Left lung (tissue), 14 donors: ENCODE measurements at places on chromosomes 12 and 14.

GRCh38 chr12:54933376-54933775 is 51.2 kb downstream of the TESPA1 start:
- DNase-seq: no peak

- DNase-seq: no peak
Observed at GRCh38 chr14:69676723-69677122, 65.3 kb downstream of the SUSD6 start.

DNA sequence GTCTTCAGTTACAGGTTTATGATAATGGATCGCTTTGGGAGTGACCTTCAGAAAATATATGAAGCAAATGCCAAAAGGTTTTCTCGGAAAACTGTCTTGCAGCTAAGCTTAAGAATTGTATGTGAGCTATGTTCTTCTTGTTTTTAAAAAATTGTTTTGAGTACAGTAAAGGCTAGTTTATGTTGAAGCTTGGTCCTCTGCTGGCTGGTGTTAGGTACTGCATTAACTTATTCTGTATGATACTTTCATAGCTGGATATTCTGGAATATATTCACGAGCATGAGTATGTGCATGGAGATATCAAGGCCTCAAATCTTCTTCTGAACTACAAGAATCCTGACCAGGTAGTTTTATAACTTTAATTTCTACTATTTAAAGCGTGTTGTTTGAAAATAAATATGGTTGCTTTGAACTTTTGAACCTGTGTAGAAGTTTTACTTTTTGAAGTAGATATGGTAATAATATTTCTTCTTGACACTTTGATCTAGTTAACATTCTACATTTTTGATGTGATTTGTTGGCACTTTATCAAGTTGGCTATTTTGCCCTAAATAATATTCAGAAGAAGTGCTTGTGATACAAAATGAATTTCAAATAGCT is 55.7 kb downstream of the VRK1 start:
- no peak for DNase-seq

- peak; percentile 7 for DNase-seq
Observed at GRCh38 chr14:79325071-79325470, 886.2 kb downstream of the DIO2 start.

GRCh38 chr14:90624227-90624626 is 192.0 kb downstream of the TTC7B start:
- DNase-seq: no peak

GRCh38 chr12:74539765-74540526 is 2.3 kb downstream of the ATXN7L3B start:
- no peak for DNase-seq

DNA sequence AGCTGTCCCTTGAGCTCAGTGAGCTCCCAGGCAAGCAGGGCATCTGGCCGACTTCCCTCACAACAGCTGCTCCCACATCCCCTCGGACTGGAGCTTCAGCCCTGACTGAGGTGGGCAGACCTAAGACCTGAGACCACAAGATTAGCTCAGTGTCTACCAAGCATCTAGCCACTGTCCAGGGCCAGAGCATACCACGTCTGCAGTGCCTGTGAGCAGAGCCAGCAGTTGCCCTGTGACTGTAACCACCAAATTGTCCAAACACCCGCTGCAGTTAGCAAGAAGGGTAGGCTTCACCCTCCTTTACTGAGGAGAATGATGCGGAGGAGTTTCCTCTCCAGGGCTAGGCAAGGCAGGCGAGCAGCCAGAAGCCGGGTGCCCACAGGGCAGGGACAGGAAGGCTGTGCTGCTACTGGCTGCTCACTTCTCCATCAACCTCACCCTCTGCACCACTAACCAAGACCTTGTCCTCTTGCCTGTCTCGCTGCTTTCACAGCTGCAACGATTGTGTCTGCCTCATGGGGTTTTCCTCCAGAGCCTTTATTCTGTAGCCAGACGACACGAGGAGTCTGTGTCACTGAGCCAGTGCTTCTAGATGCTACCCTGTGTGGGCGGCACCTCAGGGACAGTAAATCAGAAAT is 53.9 kb downstream of the ANAPC7 start:
- no peak for DNase-seq

- DNase-seq: no peak
Observed at GRCh38 chr14:76775695-76776427, 14.6 kb downstream of the VASH1 start.

DNA sequence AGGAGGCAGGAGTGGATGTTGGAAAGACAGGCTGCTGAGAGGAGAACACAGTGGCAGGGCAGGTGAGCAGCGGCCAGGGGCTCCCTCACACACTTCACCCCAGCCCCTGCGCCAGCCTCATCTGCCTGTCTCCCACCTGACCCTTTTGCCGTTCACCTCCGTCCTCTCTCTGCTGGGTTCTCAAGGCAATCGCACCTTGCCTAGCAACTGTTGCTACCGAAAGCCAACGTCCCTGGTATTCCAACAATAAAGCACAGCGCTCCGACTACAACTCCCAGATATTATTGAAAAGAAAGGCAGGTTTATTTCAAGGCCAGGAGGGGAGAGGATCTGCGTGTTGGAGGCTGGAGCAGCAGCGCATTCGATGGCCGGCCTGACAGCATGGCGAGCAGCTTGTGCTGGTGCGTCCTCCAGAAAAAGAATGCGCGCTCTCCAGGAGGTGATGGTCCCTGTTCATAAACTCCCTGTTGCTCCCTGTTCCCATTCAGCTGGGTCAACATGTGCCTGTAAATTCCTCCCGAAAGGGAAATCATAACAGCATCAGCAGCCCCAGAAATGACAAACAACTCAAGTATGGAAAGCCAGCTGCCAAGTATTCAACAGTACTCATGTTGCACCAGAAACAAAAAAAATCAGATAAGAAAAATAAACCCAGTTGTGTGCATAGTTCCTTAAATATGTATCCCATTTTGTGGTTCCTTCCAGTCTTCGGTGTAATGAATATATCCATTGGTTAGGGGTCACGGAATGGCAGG is 153.0 kb upstream of the DIO3 start:
- peak; percentile 59 for DNase-seq

DNA sequence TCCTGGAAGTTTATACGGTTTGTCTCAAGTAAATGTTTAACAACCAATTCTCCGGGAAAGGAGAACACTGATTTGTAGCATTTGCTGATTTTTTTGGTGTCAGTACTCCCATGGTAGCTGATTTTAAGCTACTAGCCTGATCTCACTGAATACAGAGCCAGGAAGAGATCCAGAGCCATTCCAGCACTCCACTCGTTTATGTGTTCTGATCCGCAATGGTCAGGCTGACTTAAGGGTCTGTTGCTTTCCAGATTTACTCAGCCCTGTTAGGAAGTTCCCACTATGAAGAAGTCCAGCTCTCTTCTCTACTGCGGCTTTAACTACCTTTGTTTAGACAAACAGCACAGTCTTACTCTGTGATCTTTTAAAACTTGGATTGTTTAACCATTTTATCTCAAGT is 38.0 kb upstream of the NID2 start:
- DNase-seq: no peak

DNA sequence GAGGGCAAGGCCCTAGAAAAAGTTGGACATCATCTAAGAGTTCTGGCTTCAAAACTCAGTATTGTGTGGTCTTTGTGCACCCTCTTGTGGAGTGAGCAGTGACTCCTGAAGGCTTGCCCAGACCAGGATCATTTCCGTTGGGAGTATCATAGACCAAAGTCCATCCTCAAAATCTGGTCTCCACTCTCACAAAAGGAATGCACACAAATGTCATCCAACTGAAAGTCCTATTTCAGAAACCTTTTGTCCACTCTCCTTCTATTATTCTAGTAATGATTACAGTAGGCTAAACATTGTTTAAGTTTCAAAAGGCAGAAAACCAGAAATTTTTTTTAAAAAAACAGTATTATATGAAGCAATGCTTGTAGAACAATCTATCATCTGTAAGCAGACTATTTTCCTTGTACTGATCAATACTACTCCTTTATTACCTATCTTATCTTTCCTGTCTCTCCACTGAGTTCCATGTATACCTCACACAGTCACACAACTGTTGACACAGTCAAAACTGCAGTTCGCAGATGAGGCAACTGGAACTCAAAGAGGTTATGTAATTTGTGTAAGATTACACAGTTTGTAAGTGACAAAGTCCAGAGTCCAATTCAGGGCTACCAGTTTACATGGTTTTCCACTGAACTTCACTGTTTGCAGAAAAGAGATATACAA is 41.4 kb downstream of the COX16 start:
- DNase-seq: peak; percentile 53

DNA sequence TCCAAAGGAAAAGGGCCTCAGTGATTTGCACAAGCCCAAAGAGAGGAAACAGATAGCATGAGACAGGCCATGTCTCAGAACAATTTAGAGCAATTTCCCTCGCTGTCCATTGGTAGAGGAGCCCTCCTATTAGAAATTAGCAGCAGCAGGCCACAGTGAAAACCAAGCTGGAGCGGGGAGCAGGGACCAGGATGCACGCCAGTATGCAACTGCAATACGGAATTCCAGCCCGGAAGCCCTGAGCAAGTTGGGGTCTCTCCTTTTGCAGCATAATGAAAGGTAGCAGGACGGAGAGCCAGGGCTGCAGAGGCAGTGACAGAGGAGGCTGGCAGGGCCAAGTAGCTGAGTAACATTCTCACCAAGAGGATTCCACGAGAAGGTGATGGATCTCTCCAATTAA is 84.9 kb upstream of the CLMN start:
- no peak for DNase-seq

GRCh38 chr14:79161571-79161970 is 991.4 kb downstream of the NRXN3 start:
- peak; percentile 49 for DNase-seq

DNA sequence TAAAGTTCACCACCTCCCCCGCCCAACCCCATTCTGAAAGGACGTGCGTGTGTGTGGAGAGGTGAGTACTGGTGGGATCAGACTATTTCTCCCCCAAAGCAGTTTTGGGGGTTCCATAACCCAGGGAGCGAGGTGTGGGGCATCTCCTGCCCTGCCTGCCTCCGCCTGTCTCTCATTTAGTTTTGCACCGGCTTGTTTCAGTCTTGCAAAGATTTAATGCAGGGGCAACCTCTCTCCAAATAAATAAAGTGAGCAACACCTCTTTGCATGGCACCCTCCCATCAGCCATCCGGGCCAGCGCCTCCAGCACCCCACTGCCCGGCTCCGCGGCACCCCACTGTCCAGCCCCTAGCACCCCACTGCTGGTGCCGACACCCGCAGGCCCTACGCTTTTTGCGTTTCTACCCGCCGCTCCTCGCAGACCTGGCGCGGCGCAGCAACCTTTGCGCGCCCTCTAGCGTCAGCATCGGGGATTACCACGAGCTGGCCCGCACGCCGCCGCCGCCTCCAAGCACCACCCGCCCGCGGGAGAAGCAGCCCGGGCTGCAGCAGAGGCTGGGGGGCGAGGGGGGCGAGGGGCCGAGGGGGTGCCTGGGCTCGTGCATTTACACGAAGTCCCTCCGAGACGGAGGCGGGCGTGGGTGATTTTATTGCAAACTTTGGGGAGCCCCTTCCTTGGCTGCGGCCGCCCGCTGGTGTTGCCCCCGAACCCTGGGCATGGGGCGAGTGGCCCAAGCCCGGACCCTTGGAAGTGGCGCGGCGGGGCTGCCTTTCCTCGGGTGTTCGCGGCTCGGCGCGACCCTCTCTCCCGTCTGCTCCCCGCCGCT is 55.8 kb upstream of the VRK1 start:
- peak; percentile 67 for DNase-seq

DNA sequence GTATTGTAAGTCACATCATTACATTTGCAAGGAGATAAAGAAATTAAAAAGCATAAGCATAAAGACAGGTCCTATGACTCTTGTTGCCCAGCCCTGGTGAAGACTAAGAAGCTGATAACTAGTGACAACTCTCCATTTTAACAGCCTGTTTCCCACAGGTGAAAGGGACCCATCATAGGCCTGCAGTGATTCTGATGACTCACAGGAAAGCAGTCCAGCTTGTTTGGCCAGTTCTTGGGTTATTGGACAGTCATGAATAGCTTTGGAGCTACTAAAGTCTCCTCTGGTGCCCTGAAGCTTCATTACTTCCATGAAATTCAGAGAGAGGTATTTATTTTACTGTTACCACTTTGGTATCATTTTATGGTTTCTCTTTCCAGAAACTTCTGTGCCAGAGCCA is 55.5 kb upstream of the DYRK2 start:
- peak; percentile 20 for DNase-seq

- no peak for DNase-seq
Observed at GRCh38 chr12:64729909-64730587, 29.2 kb downstream of the GNS start.

- DNase-seq: no peak
Observed at GRCh38 chr12:111616177-111616623, 17.1 kb upstream of the ATXN2 start.

DNA sequence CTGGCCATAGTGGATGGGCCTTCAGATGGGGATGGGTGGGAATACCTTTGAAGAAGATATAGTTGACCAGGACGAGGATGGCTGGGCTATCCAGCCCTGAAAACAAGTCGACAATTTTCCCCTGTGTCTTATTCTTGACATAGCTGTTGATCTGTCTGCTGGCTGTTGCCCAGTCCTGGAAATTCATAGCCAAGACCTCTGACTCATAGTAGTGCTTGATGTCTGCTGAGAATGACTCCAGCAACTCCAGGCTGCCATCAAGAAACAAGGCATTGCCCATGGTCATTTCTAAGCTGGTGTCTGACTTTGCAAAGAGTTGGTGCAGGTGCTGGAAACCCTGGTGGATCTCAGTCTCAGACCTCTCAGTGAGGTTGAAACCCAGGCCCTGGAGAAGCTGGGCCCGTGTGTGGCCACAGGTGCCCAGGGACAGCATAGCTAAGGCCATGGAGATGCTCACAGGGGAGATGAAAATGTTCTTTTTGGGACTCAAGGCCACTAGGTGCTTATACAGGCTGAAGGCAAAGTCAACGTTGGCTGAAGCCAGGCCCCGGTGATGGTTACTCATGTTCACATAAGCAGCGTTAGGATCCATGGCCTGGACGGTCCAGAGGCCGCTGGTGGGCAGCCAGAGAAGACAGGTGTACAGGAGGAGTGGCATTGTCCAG is 9.0 kb downstream of the SERPINA6 start:
- DNase-seq: no peak

DNA sequence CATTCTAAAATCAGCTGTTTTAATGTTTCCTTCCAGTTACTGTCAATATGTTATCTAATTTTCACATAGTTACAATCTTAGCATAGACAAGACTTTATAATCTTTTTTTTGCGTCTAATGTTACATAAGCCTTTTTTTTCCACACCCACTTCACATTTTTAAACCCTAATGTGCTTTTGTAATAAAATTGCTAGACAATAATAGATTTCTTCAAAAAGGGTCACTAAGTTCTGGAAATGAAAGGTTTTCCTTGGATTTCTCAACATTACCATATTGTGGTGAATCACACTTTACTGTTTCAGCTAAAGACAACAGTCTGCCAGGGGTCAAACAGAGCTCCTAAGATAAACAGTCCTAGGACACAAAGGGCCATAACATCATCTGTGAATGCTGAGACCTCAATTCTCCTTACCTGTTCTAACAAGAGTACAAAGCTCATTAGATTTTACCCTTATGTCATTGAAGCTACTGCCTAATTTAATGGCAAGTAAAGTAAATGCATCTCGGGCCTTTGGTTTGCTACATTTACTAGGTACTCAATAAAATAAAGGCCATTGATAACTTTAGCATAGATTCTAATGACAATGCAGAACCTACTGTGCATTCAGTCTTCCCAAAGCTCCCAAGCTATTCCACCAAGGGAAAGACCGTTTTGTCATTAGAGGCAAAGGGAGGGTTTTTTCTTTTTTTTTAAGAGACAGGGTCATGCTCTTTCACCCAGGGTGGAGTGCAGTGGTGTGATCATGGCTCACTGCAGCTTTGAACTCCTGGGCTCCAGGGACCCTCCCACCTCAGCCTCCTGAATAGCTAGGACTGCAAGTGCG is 111.2 kb upstream of the SLC38A2 start:
- DNase-seq: no peak
